Cerebellum (tissue), 4 donors: ENCODE measurements at places on chromosomes 1 and 21. TPM values are rescaled to one million over a fixed set of nuclear protein-coding genes. Genes with fewer than 3 reads are reported as not detected.

ITPKB gene
- total RNA-seq, result 13.5 TPM

BARHL2 gene
- total RNA-seq, result 1.5 TPM

MUTYH gene
- total RNA-seq, result 18.4 TPM

LINGO4 gene
- total RNA-seq, result not detected

TTC34 gene
- total RNA-seq, result 0.45 TPM

S100B gene
- total RNA-seq, result 22.5 TPM
